Activated T-helper 2 cell treated with anti-CD3 and anti-CD28 coated beads, Interferon-gamma antibody, Interleukin-2, Interleukin-4, amounts not matched to agents 10 μg/mL and 5 μg/mL and 100 μg/mL, durations not matched to agents 14 hours and 24 hours and 36 hours (primary cell): ENCODE measurements at places on chromosomes 1 and 21. TPM values are rescaled to one million over a fixed set of nuclear protein-coding genes. Genes with fewer than 3 reads are reported as not detected.

DNA sequence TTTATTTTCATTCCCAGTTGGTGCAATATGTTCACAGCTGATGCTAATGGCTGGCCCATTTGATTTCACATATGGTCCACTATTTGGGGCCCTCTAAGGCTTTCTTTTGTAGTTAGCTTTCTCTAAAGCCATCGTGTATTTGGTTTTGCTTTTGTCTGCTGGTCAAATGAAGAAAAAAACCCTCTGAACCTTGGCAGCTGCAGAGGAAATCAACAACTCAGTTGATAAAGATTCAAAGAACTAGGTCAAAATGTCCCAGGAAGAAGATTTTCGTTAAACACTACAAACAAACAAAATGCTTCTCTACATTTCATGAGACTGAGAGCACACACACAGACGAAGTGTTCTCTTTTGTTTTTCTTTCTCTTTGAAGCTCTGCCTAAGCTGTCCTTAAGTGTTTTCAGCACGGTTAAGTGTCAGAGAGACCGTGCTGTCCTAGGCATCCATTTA, 655.0 kb downstream of the RWDD3 start:
- no peak for DNase-seq
- no peaks in the 10 kb centered on the region for H3K4me1 ChIP-seq
- no peak overlapping the region for H3K4me3 ChIP-seq
- no peaks in the 10 kb centered on the region for H3K27me3 ChIP-seq
- H3K36me3 ChIP-seq: no peaks in the 10 kb centered on the region

PLA2G4A gene
- 27.1 and 28.2 TPM in 2 replicates for total RNA-seq

CSF3R gene
- 0.11 and 0.62 TPM in 2 replicates for total RNA-seq

IL20 gene
- not detected in 2 replicates for total RNA-seq

DNA sequence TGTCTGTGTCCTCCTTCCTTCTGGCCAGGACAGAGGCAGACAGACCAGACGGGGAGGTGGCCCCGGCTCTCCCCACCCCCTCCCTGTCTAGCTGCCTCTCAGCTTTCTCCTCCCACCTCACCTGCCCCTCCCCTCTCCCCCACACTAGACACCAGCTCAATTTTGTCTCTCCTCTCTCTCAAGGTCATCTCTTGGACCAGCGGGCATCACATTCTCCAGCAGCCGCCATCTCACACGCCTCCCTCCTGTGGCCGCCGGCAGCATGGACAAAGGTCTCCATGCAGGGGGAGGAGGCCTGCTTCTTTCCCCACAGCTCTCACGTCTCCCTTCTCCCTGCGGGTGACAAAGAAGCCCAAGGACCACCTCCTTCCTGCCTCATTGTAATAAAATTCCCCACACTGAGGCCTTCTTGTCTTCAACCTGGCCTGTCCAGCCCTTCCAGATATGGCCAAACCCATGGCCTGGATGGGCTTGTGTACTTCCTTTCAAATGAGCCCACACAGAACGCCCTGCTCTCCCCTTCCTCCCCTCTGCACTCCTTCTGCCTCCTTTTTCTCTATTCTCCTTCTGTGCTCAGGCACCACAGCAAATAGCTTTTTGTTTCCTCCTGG, 14.6 kb downstream of the OPTC start:
- H3K4me3 ChIP-seq: no peak overlapping the region
- DNase-seq: no peak
- H3K36me3 ChIP-seq: no peaks in the 10 kb centered on the region
- H3K27ac ChIP-seq: no peak overlapping the region
- no peaks in the 10 kb centered on the region for H3K27me3 ChIP-seq

DNA sequence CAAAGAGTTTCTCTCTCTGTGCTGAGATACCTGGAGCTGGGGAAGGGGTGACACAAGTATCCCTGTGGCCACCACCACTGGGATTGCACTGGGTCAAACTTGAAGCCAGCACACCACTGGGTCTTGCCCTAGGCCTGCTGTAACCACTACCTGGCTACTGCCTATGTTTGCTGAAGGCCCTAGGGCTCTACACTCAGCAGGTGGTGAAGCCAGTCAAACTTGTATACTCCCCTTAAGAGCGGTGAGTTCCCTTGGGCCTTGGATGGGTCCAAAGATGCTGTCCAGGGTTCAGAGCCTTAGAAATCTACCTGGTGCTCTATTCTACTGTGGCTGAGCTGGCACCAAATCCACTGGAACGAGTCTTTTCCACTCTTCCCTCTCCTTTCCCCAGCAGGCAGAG, 47.0 kb upstream of the WDR26 start:
- H3K36me3 ChIP-seq: no peaks in the 10 kb centered on the region
- DNase-seq: no peak
- peaks cover 5% of the 10 kb centered on the region for H3K27me3 ChIP-seq
- no peak overlapping the region for H3K27ac ChIP-seq

- H3K27ac ChIP-seq: no peak overlapping the region
- H3K36me3 ChIP-seq: peaks cover 2% of the 10 kb centered on the region
- no peak for DNase-seq
- peaks cover 50% of the 10 kb centered on the region for H3K4me1 ChIP-seq
These were observed 183.6 kb downstream of the ETS2 start for GRCh38 chr21:38989379-38989744.

IGSF9 gene
- not detected in 2 replicates for total RNA-seq

EDARADD gene
- 53.8 and 54.8 TPM in 2 replicates for total RNA-seq

DNA sequence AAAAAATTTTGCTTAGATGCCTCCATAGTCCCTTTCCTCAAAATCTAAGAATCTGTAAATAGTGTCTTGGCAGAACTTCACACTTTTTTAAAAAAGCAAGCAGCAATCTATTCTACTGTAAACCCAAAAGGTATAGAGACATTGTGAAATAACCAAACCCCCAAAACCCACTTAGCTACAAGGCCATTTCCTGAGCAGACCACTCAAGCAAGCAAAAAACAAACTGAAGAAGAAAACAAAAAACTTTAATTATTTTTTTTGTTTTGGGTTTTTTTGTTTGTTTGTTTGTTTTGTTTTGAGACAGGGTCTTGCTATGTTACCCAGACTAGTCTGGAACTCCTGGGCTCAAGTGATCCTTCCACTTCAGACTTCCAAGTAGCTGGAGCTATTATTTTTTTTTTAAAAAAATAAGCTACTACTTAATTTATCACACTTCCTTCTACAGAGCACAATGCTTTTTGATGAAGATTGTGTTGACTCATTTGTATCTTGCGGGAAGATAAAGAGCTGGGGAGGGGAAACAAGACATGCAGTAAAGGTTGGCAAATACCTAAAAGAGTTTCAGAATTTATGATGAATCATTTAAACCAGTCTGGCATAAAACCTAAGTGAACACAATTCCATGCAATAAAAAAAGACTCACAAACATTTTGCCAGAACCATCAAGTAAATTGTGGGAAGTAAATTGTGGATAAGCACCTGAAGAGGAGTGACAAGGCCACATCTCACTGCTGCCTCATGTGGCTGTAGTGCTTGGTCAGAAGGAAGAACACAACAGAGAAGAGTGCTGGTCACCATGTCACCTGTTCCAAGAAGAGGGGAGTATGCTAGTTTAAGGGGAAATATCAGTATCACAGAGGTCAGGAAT, 2.7 kb upstream of the PTPN22 start:
- H3K27ac ChIP-seq: peak overlapping the region; percentile 93
- no peaks in the 10 kb centered on the region for H3K27me3 ChIP-seq
- peak overlapping the region; percentile 41 for H3K4me3 ChIP-seq
- DNase-seq: peak; percentile 24
- H3K36me3 ChIP-seq: peaks cover 12% of the 10 kb centered on the region
- H3K4me1 ChIP-seq: peaks cover 62% of the 10 kb centered on the region

DNA sequence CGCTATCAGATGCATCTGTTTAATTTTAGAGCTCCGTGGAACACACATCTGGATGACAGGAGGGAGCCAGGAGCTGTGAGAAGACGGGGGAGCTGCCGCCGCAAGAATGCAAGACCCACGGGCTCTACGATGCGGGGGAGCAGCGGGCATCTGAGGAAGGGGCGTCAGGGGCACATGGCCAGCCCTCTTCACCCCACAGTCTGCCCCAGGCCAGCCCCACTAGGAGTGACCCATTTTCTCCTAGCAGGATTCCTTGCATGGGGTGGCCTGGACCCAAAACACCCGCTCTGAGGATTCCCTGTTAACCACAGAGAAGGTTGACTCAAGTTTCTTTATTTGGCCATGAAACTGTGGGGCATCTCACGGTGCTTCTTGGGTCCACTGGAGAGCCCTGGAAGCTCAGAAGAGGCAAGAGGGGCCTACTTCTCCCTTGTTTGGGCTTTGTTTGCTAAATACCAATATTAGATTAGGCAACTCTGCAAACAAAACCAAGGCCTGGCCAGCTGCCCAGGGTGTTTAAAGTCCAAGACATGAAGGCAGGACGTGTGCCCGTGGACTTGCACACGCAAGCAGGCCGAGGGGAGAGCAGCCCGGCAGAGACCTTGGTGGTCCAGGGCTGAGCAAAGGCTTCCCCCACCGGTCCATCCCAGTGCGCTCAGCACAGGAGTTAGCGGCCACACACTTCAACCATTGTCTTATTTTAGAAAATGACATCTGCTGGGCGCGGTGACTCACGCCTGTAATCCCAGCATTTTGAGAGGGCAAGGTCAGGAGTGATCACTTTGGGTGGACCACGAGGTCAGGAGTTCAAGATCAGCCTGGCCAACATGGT, 89.8 kb downstream of the DHRS3 start:
- DNase-seq: no peak
- no peak overlapping the region for H3K4me3 ChIP-seq
- no peaks in the 10 kb centered on the region for H3K36me3 ChIP-seq
- H3K27ac ChIP-seq: peak overlapping the region; percentile 6

F13B gene
- not detected in 2 replicates for total RNA-seq

DNA sequence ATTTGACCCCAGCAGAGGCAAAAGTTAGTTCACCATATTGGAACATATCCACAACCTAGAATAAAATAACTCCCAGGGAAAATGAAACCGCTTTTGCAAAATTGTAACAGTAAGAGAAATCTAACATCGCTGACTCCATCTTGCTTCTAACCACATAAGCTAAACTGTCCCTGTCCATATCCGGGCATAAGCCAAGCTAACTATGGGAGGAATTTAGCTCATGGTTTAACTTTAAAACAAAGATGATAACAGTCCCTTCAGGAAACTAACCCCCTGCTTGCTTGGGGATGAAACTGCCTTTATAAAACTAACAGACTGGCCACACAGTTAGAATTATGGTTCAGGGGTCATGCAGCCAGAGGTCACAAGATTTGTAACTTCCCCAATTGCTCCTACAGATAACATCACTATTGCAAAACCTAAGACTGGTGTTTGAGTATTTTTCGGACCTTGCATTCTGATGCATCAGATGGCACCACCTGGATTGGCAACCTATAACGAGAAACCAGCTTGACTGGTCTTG, 46.3 kb downstream of the TESK2 start:
- no peak for DNase-seq
- no peaks in the 10 kb centered on the region for H3K4me1 ChIP-seq
- H3K4me3 ChIP-seq: no peak overlapping the region
- no peaks in the 10 kb centered on the region for H3K27me3 ChIP-seq

GRCh38 chr1:203440771-203441170, 34.8 kb upstream of the PRELP start:
- no peaks in the 10 kb centered on the region for H3K4me1 ChIP-seq
- H3K36me3 ChIP-seq: no peaks in the 10 kb centered on the region
- no peak overlapping the region for H3K27ac ChIP-seq
- peaks cover 23% of the 10 kb centered on the region for H3K27me3 ChIP-seq

OLIG2 gene
- total RNA-seq: not detected in 2 replicates

DNA sequence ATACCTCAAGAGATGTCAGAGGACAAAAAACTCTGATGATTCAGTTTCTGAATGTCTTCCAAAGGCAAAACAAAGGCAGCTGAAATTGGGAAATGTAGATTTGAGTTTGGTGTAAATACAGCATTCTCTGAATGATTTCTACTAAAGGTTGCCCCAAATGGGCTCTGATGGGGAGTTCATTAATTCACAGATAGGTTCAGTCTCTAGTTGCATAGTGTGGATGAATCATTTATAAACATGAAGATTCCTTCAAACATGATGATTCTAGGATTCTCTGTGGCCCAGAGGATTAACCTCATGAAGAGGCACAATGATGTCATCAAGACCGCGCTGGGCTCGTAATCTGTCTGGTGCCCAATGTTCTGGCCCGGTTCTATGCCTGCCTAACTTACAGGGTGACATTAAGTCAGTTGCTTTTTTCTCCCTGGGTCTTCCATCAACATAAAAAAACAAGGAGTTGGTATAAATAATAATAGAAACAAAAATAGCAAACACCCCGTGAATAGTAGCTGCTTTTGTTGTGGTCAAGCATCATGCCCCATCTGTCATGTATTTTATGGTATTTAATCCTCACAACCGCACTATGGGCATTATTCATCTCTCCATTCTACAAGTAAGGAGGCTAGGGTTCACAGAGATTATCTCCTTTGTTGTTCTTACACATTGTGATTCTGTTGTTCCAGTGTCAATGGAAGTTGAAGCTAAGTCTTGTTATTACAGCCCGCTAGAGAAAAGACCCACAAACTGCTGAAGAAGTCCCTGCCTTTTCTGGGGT, 509.6 kb upstream of the USP24 start:
- H3K4me1 ChIP-seq: no peaks in the 10 kb centered on the region
- H3K27ac ChIP-seq: no peak overlapping the region
- H3K4me3 ChIP-seq: no peak overlapping the region
- DNase-seq: no peak
- no peaks in the 10 kb centered on the region for H3K36me3 ChIP-seq

- DNase-seq: no peak
- no peak overlapping the region for H3K27ac ChIP-seq
- peaks cover 20% of the 10 kb centered on the region for H3K36me3 ChIP-seq
These were observed 16.9 kb downstream of the PCNX2 start for GRCh38 chr1:233278631-233279030.

DNA sequence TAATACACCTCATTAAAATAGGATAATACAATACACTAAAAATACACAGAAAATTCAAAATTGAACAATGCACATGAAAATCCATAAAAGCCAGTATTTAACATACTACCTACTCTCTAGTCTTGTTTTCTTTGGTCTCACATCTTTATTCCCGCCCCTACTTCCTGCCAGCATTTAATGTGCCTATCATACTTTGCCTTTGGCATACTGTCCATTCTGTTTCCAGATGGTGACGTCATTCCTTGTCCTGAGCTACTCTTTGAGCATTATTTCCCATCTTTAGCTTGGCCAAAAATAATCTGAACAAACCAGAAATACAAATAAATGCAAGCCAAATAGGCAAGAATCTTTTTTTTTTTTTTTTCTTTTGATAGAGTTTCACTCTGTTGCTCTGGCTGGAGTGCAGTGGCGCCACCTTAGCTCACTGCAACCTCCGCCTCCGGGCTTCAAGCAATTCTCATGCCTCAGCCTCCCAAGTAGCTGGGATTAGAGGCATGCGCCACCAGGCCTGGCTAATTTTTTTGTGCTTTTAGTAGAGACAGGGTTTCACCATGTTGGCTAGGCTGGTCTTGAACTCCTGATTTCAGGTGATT, 4.4 kb downstream of the HFM1 start:
- peaks cover 2% of the 10 kb centered on the region for H3K4me1 ChIP-seq
- H3K4me3 ChIP-seq: no peak overlapping the region
- H3K27ac ChIP-seq: no peak overlapping the region
- peaks cover 46% of the 10 kb centered on the region for H3K27me3 ChIP-seq

- no peak overlapping the region for H3K4me3 ChIP-seq
- no peaks in the 10 kb centered on the region for H3K4me1 ChIP-seq
- no peak for DNase-seq
- H3K36me3 ChIP-seq: no peaks in the 10 kb centered on the region
- no peaks in the 10 kb centered on the region for H3K27me3 ChIP-seq
- no peak overlapping the region for H3K27ac ChIP-seq
These were observed 43.6 kb downstream of the PBX1 start for GRCh38 chr1:164602480-164603093.
